ENCODE measurements at places on chromosomes 5 and 9.

DNA sequence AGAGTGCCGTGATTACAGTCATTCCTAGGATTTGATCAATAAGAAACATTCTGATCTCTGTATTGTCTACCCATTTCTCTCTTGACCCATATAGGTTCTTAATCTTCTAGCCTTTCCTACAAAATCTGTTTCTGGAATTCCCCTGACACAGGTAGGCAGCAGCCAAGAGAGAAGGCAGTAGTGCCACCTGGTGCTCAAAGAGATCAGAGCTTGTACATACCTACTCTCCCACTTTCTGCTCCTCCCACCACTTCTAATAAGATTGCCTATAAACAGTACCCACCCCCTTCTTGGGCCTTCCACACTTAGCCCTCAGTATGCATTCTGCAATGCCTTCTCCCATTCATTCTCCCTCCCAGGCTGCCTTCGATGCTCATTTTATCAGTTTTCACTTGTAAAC, 117.4 kb upstream of the RORB start:
- no peak for DNase-seq

GRCh38 chr9:78218890-78219289, 17.0 kb upstream of the CEP78 start:
- no peak for DNase-seq

DNA sequence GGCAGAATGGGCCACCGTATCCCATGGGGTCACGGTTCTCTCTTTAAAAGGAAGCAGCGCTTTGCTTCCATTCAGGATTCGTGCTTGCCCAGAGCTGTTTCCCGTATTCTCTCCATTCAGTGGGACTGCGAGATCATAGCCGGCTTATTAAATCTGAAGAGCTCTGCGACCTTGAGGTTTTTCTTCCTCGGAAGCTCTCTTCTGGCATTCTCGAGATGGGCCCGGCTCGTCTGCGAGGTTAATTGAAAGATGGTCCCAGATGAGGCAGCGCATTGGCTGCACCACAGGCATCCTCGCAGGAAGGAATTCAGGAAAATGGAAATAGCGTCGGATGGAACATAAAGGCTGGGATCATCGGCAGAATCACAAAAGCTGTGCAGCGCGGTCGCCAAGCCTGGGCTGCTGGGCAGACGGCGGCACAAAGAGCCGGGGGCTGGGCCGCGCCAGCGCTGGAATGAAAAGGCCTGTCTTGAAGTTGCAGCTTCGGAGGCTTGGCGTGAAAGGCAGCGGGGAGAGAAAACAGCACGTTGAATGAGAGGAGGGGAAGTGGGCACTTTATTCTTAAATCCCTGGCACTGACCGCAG, 236.2 kb downstream of the IRX2 start:
- no peak for DNase-seq

DNA sequence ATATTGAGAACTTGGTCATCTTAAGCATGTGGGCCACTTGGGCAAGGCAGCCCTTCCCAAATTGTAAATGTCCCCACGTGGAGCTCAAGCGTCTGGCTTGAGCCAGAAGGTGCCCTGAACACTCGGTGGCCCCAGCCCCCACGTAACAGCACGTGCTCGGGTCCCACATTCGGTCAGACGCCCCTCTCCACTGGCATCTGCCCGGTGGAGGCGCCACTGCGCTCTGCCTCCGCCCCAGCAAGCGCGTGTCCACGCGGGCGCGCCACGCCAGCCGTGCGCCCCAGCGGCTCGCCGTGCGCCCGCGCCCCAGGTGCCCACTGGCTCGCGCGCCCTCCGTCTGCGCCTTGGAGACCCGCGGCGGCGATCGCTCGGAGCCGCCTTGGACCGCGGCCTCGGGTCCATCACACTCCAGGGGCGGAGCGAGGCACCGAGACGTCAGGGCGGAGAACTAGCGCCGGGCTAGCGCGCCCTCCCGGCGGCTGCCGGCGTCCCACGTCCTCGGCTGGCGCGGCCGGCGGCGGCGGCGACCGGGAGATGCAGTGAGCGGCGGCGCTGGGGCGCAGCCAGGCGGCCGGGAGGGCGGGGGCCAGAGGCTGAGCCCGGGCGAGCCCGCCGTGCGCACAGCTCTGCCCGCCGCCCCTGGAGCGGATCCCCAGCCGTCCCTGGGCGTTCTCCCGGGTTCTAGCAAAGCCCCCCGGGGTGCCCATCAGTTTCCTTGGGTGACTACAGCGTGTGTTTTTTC, at the start of gene PALM2AKAP2:
PALM2AKAP2 (plus strand) TSS at position 488 of the 742 bp plus-strand sequence. CDS start 291 bp downstream, outside the sequence.
- no peak for DNase-seq

- DNase-seq: no peak
These were observed 98.6 kb upstream of the ADAMTS19 start for GRCh38 chr5:129361441-129362025.

GRCh38 chr9:26471261-26471660, 421.3 kb downstream of the CAAP1 start:
- DNase-seq: no peak

GRCh38 chr9:33109097-33109496, 32.6 kb upstream of the SMU1 start:
- no peak for DNase-seq

DNA sequence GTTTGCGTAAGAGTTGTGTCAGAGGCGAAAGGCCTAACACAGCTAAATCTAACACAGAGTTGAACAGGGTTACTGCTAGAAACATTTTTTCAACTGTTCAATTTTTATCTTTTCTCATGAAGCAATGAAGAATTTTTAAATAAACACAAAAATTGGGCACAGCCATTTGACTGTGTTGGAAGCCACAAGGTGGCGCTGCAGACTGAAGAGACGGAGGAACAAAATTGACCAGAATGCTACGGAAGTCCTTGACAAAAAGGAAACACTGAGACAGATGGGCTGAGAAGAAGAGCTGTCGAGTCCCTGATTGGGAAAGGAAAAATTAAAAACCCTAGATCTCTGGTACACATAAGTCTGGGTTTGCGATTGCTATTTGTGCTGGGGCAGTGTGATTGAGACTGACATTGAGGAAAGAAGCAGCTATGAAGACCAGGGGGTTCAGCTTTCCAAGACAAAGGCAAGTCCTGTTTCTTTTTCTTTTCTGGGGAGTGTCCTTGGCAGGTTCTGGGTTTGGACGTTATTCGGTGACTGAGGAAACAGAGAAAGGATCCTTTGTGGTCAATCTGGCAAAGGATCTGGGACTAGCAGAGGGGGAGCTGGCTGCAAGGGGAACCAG, at the start of gene PCDHB9:
PCDHB9 (plus strand) TSS at position 265 of the 616 bp plus-strand sequence; CDS start at position 423, 158 bp downstream.
- no peak for DNase-seq

DNA sequence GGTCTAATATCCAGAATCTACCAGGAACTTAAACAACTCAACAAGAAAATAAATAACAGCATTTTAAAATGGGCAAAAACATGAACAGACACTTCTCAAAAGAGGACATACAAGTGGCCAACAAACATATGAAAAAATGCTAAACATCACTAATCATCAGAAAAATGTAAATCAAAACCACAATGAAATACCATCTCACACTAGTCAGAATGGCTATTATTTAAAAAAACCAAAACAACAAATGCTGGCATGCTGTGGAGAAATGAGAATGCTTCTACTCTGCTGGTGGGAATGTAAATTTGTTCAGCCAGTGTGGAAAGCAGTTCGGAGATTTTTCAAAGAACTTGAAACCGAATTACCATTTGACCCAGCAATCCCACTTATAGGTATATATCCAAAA, 63.1 kb downstream of the ADAMTS6 start:
- DNase-seq: no peak

- DNase-seq: no peak
These were observed 93.2 kb downstream of the MYO10 start for GRCh38 chr5:16842896-16843295.

- DNase-seq: no peak
These were observed 16.9 kb downstream of the ZNF618 start for GRCh38 chr9:113892861-113893491.

GRCh38 chr5:28748446-28748845, 1710.1 kb upstream of the CDH9 start:
- no peak for DNase-seq

DNA sequence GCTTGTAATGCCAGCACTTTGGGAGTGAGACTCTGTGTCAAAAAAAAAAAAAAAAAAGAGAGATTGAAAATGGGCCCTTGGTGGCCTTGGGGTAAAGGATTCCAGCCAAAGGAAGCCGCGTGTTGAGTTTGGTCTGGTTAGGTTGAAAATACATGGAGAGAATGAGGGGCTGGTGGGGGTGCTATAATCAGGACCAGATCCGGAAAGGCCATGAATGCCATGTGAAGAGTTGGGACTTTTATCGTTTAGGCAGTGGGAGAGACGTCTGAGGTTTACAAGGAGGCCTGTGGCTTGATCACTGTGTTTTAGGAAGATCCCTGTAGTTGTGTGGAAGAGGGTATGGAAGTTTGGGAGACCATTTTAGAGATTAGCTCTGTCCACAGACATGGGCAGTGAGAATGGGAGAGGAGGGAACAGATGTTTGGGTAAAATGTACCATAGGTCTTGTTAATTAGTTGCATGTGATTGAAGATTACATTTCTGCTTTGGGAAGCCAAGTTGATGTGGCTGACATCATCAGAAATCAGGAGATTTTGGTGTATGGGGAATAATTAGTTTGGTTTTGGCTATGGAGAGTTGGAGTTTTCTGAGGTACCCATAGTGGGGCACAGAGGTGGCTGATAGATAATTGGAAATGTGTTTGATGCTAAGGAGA, 3.5 kb downstream of the MSANTD3 start:
- no peak for DNase-seq

DNA sequence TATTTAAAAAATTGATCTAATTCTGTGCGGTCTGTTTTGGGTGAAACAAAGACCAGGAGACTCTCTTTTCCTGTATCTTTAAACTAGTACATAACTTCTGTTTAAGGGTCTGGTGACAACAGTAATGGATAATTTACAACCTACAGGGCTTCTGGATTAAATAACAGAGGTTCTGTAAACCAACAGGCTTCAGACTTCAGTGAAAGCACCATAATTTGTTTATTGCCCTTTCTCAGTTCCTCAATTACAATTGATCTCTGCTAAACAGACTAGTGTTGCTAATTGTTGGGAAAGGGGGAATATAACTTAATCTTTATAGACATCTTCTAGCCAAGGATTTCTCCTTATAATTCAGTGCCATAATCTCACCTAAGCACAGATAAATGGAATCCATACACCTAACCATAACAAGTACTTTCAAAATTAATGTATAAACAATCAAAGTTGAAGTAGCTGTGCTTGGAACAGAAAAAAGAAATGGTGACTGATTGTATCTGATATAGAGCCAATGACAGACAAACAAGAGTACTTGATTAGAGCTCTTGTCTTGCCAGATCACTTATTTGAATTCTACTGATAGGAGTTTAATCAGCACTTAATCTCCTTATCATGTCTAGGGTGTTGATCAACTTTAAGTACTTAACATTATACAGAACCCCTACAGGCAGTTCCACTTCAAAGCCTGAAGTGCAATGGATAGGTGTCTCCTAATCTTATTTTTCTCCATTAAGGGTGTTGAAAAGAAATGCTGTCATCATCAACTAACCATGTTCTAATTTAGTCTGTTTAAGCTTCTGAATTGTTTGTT, 536.0 kb downstream of the NR2F1-AS1 start:
- no peak for DNase-seq

- no peak for DNase-seq
These were observed 45.4 kb upstream of the ELL2 start for GRCh38 chr5:96007051-96007450.

- DNase-seq: no peak
These were observed 78.7 kb downstream of the SLC25A46 start for GRCh38 chr5:110817459-110817858.

DNA sequence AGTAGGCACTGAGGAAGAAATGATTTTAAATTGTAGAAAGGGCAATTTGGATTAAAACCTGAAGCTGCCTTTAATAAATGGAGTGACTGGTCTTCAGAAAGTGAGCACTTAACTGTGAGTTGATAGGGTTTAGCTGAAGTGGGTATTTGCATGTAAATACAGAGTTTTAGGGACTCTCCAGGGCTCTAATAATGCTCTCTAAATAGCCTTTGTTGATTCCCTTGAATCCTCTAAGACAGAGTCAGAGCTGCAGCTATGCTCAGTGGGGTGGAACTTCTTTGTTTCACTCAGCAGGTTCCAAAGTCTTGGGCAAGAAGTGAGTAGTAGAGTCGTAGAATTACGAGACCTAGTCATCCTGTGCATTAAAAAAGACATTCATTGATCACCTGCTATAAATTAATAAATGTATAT, 21.4 kb downstream of the GLRA1 start:
- no peak for DNase-seq

DNA sequence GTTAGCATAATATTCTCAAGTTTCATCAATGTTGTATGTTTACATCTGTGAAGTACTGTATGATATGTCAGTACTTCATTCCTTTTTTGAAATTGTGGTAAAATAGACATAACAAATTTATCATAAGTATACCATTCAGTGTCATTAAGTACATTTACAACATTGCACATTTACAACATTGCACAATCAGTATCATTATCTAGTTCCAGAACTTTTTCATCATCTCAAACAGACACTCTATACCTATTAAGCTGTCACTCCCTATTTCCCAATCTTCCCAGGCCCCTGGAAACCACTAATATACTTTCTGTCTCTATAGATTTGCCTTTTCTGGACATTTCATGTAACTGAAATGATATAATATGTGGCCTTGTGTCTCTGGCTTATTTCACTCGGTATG, 75.1 kb upstream of the ATG10 start:
- DNase-seq: no peak

GRCh38 chr9:100473276-100474081, 530 bp downstream of the TMEFF1 start:
- DNase-seq: no peak

Measured in glomerular endothelial cell (primary cell).